Activated naive CD8-positive, alpha-beta T cell treated with anti-CD3 and anti-CD28 coated beads for 36 hours (primary cell): ENCODE measurements at places on chromosomes 2 and 18.

DNA sequence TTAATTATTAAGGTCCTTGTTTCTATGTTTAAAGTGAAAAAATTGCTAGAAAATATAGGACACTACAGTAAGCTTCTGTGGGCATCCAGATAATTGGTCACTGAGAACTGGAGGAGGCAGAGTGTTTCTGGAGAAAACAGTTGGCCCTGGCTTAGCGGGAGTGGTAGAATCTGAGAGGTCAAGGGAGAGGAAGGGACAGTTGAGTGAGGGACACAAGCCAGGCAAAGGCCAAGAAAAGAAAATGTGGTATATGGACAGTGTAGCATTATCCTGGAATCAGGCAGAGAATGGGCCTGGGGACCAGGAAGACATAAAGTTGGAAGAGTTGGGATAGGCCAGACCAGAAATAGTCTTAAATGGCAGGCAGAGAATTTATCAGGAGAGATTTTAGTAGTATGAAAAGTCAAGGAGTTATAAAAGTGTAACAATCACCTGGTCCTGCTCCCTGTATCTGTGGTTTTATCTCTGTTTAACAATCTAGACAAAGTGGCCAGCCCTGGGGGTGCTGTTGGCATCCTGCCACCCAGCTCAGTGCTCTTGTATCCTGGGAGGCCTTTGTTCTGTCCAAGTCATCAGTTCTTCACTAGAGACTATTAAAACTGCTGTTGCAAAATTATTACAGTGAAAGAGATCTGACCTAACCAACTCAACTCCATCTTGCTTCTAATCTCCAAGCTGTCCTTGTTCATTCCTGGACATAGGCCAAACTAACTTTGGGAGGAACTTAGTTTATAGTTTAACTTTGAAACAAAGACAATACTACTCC, 15.4 kb upstream of the MSGN1 start:
- no peaks in the 10 kb centered on the region for H3K36me3 ChIP-seq
- no peak for DNase-seq
- no peak overlapping the region for H3K27ac ChIP-seq
- H3K27me3 ChIP-seq, result peaks cover 25% of the 10 kb centered on the region

GRCh38 chr2:159867567-159868361, 69.8 kb upstream of the CD302 start:
- no peak overlapping the region for H3K4me3 ChIP-seq
- no peak overlapping the region for H3K27ac ChIP-seq
- DNase-seq, result no peak
- no peaks in the 10 kb centered on the region for H3K27me3 ChIP-seq
- H3K4me1 ChIP-seq, result no peaks in the 10 kb centered on the region

- no peaks in the 10 kb centered on the region for H3K4me1 ChIP-seq
- H3K4me3 ChIP-seq, result no peak overlapping the region
- H3K27ac ChIP-seq, result no peak overlapping the region
These were observed 100.1 kb downstream of the ZNF804A start for GRCh38 chr2:184698476-184698875.

DNA sequence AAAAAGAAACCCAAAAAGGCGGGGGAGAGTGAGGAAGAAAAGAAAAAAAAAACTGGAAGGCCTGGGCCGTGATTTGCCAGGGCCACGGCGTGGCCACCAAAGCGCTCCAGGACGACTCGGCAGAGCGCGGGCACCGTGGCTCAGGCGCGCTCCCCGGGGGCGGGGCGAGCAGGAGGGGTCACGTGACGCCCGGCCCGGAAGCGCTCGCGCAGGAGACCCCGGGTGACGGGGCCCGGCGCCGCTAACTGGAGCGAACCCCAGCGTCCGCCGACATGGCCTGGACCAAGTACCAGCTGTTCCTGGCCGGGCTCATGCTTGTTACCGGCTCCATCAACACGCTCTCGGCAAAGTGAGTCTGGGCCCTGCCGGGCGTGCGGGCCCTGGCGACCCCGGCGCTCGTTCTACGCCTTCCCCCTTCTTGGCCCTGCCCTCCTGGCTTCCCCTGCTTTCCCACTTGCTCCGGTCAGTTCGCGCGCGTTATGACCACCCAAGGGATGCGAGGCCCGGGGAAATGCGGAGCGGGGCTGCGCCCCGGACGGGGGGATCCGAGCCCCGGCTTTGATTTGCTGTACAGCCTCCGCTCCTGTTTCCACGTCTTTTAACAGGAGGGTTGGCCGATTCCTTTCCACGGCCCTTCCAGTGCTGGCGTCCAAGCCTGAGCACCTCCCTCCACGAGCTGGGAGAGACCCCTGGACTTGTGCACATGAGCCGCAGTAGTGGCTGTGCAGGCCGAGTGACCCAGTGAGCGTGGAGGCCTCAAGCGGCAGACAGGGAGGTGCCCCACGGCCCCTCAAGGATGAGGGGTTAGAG, at the start of gene SLC35F6:
Gene SLC35F6 (plus strand): TSS at position 207 of the 810 bp plus-strand sequence. CDS start 66 bp downstream, at position 273.
- H3K36me3 ChIP-seq, result no peaks in the 10 kb centered on the region
- peak within 1 kb of the TSS; percentile 81 for H3K27ac ChIP-seq
- peaks cover 29% of the 10 kb centered on the region for H3K4me1 ChIP-seq

DNA sequence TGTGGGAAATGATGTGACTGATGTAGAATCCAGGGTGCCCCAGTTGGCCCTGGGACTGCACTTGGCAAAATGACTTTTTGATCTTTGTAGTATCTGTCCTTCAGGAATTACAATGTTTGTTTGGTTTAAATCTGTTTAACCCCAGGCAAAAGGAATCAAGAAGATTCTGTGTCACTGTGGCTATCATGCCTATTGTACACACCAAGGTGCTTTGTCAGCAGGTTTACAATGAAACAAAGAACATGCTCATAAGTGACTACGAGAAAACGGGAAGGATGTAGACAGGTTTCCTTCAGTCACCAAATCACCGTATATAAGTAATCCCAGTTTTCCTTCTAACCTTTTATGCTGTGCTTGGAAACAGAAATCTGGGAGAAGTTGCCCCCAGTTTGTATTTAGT, 109.5 kb downstream of the RTN4 start:
- DNase-seq, result no peak
- no peak overlapping the region for H3K4me3 ChIP-seq
- H3K27me3 ChIP-seq, result no peaks in the 10 kb centered on the region
- H3K36me3 ChIP-seq, result no peaks in the 10 kb centered on the region
- no peak overlapping the region for H3K27ac ChIP-seq

DNA sequence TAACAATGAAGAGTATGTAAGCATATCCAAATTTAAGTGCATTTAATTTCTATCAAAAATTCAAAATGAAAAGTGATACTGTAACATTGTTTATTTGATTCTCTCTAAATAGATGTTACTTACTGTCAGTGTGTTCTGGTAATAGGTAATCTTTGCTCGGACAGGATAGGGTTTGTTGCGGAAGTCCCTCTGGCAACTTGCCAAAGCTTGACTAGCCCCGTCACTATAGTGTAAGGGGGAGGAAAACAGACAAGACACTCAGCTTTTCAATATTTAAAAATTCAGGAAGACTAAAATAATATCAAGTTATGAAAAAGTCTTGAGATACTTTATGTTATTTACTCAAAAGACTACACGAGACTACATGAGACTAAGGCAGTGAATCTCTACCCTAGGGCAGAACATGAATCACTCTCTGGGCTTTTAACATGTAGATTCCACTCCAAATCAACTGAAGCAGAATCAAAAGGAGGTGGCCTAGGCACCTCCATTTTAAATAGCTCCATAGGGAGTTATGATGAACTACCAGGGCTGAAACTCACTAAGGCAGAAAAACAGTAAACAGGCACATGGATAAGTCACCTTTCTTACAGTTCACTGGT, 5.9 kb downstream of the LMAN1 start:
- no peak overlapping the region for H3K4me3 ChIP-seq
- DNase-seq, result no peak
- no peaks in the 10 kb centered on the region for H3K27me3 ChIP-seq
- peaks cover 60% of the 10 kb centered on the region for H3K36me3 ChIP-seq
- peaks cover 48% of the 10 kb centered on the region for H3K4me1 ChIP-seq

GRCh38 chr2:216031960-216032689, 18.8 kb upstream of the MREG start:
- H3K4me3 ChIP-seq, result peak overlapping the region; percentile 52
- no peak for DNase-seq
- no peaks in the 10 kb centered on the region for H3K27me3 ChIP-seq
- H3K4me1 ChIP-seq, result peaks cover 39% of the 10 kb centered on the region
- H3K36me3 ChIP-seq, result peaks cover 11% of the 10 kb centered on the region
- peak overlapping the region; percentile 89 for H3K27ac ChIP-seq

DNA sequence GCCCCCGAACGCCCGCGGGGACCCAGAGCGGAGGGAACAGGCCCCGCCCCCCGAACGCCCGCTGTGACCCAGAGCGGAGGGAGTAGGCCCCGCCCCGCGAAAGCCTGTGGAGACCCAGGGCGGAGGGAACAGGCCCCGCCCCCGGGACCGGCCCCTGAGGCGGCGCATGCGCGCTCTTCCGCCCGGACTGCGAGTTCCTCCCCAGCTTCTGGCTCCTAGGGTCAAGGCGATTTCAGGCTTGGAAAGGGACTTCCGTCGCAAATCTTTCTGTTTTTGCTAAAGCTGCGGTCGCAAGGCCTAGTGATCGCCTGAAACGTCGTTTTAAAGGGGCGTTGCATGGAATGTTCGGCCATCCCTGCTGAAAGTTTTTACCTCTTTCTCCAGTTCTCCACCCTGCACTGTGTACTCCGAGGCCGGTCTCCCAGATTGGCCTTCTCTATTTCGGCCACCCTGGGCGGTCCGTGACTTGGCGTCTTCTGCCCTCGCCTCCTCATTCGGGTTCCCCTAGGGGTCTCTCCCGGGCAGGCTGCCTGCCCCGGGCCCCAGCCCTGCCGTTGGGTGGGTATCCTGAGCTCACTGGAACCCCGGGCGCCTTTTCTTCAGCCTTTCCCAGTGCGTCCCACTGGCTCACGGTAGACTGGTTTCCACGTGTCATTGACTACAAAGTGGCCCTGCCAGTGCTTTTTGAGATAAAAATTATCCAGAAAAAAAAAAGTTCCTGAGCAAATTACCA, 372 bp upstream of the WDSUB1 start:
- H3K4me1 ChIP-seq, result peaks cover 29% of the 10 kb centered on the region
- H3K36me3 ChIP-seq, result peaks cover 5% of the 10 kb centered on the region
- DNase-seq, result peak; percentile 97
- no peaks in the 10 kb centered on the region for H3K27me3 ChIP-seq

DNA sequence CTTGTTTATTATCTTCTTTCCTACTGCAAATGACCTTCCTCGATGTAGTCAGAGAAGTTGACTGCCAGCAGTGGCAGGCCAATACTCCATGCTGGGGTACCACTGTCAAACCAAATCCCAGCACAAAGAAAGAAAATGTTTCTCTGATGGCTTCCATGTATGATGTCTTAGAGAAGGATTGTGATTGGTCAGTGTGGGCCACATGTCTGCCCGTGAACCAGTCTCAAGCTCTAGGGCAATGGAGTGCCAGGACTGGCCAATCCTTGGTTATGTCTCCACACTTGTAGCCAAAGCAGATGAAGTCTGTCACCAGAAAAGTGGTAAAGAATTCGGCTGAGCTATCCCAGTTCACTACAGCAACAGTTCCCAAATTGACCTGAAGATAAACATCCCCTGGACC, 17.6 kb upstream of the SMAD4 start:
- no peaks in the 10 kb centered on the region for H3K27me3 ChIP-seq
- DNase-seq, result no peak
- H3K4me3 ChIP-seq, result no peak overlapping the region
- no peaks in the 10 kb centered on the region for H3K36me3 ChIP-seq
- H3K4me1 ChIP-seq, result no peaks in the 10 kb centered on the region

DNA sequence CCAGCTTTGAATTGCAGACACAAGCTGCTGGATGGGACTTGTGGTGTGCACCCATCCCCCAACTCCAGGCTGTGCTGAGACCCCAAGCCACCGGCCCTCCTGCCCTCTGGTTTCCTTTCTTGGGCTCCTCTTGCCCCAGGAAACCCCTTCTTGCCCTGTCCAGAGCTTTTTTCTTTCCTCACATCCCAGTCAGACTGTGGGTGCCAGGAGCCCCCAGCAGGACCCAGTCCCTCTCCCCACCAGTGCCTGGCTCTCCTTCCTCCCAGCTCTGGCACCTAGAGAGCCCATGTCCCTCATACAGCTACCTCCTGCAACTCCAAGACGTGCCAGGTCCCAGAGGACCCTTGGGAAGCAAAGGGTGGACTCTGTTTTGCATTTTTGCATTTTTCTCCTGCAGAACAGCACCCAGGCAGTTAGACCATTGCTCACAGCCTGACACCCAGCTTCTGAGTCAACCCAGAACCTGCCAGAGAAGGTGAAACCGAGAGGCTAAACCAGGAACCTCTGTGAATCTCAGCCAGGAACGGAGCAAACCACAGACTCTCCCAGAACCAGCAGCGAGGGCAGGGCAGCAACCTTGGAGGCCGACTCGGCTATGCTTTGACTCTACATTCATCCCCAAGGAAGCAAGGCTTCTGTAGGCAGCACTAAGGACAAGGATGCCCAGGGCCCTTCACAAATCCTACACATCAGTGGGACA, 221.1 kb downstream of the ANAPC1 start:
- no peaks in the 10 kb centered on the region for H3K27me3 ChIP-seq
- DNase-seq, result peak; percentile 11
- H3K4me1 ChIP-seq, result peaks cover 5% of the 10 kb centered on the region

DNA sequence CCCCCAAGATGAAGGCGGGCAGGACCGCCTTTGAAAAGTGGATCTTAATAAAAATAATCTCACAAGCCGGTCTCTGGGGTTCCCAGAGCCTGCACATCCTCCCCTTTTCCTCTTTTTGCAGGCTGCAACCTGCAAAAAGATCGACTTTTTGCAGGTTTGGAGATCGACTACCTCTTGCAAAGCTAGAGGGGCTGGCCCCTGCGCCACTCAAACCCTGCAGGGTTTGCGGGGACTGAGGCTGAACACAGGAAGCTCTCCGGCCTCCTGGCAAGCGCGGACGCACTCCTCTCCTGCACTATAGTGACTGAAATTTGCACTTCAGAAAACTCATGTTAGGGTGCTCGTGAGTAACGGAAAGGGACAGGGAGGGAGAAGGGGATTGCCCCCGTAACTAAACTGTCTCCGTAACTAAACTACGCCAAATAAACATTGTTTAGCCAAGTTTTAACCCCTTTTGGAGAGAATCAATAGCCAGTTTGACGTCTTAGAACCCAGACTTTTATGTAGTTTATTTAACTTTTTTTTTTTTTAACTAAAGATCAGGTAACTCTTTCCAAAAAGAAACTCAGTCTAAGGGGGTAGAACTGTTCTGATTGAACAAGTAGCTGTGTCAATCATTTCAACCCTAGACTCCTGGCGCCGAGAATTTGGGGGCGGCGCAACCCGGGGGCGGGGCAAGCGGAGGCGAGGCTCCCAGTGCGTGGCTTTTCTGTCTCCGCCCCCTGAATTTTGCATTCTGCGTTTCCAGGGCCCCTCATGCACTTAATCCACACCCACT, 2.5 kb downstream of the IGFBP5 start:
- H3K36me3 ChIP-seq, result no peaks in the 10 kb centered on the region
- H3K4me3 ChIP-seq, result peak overlapping the region; percentile 84
- H3K27me3 ChIP-seq, result peaks cover 81% of the 10 kb centered on the region
- peak; percentile 86 for DNase-seq
- H3K27ac ChIP-seq, result peak overlapping the region; percentile 56
- peaks cover 25% of the 10 kb centered on the region for H3K4me1 ChIP-seq

- H3K27me3 ChIP-seq, result no peaks in the 10 kb centered on the region
- H3K4me1 ChIP-seq, result no peaks in the 10 kb centered on the region
- no peak overlapping the region for H3K4me3 ChIP-seq
- no peaks in the 10 kb centered on the region for H3K36me3 ChIP-seq
These were observed 95.7 kb upstream of the RASGRP3 start for GRCh38 chr2:33380719-33381118.
